Right lobe of liver (tissue), 6 donors: ENCODE measurements at places on chromosomes 2 and 18.

DNA sequence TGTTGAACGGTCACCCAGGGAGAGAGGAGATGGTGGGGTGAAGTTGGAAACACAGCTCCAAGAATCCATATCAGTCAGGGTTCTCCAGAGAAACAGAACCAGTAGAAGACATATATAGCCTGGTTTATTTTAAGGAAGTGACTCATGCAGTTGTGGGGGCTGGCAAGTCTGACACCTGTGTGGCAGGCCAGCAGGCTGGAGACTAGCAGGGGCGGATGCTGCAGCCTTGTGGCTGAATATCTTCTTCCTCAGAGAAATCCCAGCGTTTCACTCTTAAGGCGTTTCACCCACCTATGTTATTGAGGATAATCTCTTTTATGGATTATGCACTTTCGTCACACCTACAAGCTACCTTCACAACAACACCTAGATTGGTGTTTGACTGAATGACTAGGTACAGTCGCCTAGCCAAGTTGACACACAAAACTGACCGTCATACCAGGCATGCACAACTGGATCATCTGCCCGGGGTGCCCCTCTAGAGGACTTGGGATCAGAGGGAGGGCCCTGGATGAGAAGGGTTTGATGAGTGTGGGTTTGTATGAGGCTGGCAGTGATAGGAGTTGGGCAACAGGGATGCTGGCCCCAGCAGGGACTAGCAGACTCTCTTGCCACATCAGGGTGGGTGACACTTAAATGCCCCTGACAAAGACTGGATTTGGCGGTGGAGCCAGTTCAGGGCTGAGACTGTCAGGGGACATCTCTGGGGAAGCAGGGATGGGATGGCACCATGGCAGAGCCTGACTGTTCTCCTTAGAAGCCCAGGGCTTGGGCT, 23.4 kb downstream of the MROH2A start:
- DNase-seq: no peak

DNA sequence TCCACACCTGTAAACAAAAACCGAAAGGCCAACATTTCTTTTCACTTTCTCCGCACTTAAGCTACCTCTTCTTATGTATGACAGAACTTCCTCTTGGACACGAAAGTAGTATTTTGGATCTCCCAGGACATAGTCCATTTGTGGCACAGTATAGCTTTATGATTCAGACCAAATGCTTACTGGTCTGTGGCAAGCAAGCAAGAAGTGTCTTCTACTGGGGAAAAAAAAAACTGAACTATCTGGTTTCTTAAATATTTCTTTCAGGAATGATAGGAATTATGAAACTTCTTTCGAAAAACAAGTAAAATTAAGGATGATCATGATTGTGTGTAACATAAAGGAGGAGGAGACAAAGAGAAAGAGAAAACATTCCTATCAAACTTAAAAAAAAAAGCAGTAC, 33.6 kb downstream of the SRBD1 start:
- no peak for DNase-seq

GRCh38 chr18:79611040-79611681, 68.4 kb upstream of the CTDP1 start:
- peak; percentile 19 for DNase-seq

DNA sequence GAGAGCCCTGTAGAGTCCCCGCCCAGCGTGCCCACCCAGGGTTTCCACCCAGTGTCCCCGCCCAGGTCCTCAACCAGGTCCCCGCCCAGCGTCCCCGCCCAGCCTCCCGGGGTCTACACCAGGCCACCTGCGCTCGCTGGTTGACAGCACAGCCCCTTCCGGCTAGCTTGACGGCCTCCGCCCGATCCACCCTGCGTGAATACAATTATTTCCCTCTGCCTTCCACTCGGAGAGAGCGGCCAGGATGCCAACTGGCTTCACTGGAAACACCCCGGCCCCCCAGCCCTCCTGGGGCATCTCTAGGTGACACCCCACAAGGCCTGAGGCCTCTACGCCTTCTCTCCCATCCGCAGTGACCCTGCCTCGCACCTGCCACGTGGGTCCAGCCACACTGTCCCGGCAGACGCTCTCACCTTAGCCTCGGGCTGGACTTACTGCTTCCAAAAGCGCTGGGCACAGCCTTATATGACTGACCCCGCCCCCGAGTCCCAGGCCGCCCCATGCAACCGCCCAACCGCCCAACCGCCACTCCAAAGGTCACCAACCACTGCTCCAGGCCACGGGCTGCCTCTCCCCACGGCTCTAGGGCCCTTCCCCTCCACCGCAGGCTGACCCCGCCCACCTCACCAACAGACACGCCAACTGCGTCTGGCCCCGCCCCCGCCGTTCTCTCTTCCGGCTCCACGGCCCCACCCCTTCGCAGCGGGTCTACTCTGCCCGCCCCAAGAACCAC, 188.1 kb downstream of the LAMA1 start:
- DNase-seq: no peak

- DNase-seq: no peak
Measured at GRCh38 chr2:30738141-30738911, 68.9 kb downstream of the CAPN13 start.

DNA sequence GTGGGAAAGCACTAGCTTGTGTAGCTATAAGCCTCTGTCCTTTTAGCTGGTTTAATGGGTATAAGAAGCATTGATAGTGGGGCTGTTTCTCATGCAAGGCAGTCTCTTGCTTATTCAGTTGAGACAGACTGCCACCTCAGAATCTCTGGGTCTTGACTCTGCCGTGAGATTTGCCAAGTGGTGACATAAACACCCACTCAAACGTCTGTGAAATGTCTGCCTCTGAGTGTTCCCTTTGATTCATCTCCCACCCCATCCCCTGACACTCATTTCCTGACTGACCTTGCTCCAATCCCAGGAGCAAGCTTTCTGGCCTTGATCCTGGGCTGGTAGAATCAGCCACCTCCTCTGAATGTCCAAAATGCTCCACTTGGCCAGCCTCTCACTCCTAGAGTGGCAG, 141.9 kb upstream of the RBMS1 start:
- DNase-seq: no peak

DNA sequence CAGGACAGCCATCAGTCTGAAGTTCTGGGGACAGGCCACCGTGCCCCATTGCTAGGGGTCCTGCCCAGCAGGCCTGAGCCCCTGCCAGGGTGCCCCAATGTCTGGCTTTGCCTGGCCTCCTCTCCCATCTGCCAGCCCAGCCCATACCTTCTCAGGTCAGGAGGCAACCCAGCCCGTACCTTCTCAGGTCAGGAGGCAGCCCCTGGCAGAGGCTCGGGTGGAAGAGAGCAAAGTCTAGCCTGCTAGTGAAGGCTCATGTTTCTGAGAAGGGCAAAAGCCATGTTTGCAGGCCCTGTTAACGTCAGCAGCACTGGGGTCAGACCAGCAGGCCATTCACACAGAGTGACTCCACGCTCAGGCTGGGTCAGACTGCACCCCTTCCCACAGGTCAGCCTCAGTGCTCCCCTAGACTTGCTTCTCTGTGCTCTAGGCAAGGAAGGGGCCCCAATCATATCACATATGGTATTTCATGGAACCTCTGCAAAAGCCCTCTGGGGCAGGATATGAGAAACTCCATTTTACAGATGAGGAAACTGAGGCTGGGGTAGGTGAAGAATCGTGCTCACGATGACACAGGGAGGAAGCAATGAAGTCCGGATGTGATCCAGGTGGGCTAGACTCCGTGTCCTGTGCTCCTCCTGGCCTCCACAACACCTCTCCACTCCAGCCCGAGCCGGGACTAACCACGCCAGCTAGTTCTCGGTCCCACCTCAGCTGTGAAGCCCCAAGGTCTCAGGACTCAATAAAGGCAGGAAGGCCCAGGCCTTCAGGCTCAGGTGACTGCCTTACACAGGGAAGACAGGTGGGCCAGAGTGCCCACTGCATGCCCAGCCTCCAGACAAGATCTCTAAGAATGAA, 9.5 kb downstream of the SDC1 start:
- peak; percentile 95 for DNase-seq

DNA sequence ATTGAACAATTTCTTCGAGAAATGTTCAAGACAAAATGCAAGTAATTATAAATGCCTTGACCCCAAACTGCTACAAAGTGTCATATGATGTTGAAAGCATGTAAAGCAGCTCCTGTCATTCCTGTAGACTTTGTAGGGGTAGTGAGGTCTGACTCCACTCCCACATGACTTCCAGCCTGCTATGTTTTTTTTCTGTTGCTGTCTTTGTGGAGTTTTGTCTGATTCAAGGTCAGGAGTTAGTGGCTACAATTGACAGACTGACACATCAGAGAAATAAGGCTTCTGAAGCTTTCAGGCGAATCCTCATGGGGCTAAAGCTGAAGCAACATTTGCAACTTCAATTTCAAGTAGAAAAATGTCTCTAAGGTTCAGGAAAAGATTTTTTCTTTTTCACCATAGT, 63.9 kb upstream of the CCDC195 start:
- DNase-seq: no peak

GRCh38 chr18:1252534-1252933, 347.9 kb downstream of the ADCYAP1 start:
- no peak for DNase-seq

- DNase-seq: no peak
Measured at GRCh38 chr2:52139241-52139640, 1107.3 kb upstream of the NRXN1 start.

GRCh38 chr2:218523651-218524050, 44.5 kb downstream of the USP37 start:
- DNase-seq: no peak

DNA sequence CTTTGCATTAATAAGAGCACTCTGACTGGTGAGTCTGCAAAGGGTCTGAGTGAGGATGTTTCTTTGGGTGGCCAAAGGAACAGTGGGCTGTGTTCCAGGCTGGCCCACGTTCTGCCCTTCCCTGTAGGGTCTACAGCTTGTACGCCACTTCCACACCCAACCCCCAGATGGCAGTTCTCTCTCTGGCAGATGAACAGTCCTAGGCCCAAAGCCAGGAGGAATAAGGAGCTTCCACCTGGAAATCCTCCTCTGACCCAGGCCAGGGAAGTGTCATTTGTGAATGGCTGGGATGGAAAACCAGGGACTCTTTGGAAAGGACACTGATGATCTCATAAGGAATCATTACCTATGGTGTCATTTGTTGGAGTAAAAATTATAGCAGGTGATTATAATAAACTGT, 6.6 kb downstream of the OTOF start:
- DNase-seq: no peak

DNA sequence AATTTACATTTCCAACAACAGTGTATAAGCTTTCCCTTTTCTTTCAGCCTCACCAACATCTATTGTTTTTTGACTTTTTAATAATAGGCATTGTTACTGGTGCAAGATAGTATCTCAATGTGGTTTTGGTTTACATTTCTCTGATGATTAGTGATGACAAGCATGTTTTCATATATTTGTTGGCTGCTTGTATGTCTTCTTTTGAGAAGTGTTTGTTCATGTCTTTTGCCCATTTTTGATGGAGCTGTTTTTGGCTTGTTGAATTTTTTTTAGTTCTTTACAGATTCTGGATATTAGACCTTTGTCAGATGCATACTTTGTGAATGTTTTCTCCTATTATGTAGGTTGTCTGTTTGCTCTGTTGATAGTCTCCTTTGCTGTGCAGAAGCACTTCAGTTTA, 32.1 kb downstream of the PROKR1 start:
- no peak for DNase-seq

DNA sequence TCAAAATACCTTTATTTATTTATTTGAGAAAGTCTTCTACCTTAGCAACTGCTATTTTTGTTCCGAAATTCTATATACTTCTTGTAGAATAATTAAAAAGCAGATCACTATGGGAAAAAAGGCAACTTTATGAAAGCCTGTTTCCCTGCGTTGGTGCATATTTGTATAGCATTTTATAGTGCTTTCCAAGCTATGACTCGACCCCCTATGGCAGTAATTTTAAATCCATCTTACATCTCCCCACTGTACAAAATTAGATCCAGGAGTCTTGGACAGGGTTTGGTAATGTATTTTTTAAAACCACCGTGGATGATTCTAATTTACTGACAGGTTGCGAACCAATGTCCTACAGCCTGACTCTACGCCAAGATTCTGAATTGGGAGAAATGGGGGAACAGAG, 10.1 kb downstream of the TANK start:
- no peak for DNase-seq

- no peak for DNase-seq
Measured at GRCh38 chr2:210540471-210540870, 15.9 kb upstream of the CPS1 start.

DNA sequence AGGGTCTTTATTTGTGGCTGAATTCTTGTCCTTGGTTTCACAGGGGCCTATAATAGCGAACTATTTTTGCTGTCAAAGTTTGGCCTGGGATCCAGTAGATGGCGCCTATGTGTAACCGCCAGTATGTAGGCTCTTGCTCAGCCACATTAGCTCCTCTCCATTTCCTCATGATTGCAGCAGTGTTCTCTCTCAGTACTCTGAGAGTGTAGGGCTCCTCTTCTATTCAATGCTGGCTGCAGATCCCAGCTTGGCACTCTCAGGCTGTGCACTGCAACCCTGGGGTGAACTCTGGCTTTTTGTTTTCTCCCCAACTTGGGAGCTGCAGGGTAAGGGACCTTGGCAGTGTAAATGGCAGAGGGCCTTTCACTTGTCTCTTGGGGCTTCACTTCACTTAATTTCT, 344.6 kb upstream of the CHAC2 start:
- no peak for DNase-seq

- DNase-seq: no peak
Measured at GRCh38 chr2:216908300-216908699, 48.4 kb upstream of the TNP1 start.

DNA sequence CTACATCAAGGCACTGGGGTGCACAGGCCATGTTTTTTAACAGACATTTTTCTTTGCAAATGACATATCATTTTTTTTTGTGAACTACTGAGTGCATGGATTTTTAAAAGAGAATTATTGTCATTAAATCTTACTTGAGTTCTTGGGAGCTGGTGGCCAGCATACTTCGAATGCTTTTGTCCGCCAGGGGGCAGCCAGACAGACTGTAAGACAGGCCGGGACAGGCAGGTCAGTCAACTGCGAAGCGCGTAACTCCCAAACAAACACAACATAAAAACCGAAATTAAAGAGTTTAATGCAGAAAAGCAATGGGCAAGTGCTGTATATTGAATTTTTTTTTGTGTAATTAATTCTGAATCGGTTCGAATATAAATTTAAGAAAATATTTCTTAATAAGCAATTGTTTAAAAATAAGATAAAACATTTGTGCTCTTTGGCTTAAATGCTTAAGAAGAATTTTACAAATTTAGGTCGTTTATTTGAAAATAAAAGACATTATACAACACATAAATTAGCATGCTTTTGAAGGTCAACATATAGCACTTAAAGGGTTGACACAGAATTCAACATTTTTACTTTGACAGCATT, 142.2 kb upstream of the PXDN start:
- DNase-seq: peak; percentile 82

DNA sequence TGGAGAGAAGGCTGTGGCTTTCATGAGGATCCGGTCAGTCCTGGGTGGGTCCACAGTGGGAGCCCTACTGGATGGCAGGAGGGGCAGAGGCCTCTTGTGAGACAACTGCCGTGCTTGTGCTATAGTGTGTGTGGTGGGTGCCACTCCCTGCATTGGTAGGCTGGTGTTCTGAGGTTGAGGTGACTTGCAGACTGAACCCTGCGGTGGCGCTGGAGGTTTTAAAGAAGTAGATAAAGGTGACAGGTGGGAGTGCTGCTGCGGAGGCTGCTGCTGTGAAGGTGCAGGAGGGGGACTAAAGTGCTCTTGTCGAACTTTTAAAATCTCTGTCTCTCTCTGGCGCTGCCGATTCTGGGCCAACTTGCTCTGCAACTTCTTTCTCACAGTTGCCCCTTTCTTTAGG, 29.7 kb downstream of the INO80D start:
- DNase-seq: no peak

- no peak for DNase-seq
Measured at GRCh38 chr2:138185827-138186226, 221.6 kb downstream of the HNMT start.

GRCh38 chr18:75023473-75023872, 185.5 kb downstream of the PTGR3 start:
- no peak for DNase-seq
